ENCODE measurements at places on chromosomes 4 and X.

DNA sequence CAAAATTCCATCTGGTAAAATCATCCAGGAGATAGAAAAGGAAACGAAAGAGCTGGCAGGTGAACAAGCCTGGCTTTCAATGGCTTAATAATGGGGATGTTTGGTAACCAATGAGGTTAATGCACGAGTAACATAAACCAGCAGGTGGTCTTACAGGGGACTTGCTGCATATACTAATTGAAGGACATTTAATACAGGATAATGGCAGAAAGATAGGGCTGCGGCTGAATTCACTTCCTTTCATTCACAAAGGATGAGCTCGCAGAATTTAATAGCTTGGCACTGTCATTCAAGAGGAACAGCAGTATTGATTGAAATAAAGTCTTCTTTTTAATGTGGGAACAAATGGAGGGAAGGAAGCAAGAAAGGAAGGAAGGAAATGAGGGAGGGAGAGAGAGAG lies 156.3 kb upstream of the RAI2 start:
- peak; percentile 85 for DNase-seq

DNA sequence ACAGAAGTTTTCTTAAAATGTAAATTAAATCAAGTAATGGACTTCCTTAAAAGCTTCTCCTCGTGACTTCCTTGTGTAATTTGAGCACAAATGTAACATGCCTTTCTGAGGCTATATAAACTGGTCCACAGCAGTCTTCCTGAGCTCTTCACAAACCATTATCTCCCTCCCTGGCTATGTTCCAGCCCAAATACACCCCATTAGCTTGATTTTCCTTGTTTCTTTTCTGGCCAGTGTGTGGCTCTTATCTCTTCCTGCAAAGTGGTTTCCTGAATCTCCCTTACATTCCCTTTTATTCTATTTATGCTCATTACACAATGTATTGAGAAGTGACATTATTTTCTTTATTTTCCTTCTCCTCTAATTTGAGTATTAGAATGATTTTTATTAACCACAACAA lies 1085.3 kb upstream of the PCDH10 start:
- DNase-seq: peak; percentile 16

- peak; percentile 64 for DNase-seq
Observed at GRCh38 chr4:22029803-22030202, 81.2 kb upstream of the KCNIP4 start.

DNA sequence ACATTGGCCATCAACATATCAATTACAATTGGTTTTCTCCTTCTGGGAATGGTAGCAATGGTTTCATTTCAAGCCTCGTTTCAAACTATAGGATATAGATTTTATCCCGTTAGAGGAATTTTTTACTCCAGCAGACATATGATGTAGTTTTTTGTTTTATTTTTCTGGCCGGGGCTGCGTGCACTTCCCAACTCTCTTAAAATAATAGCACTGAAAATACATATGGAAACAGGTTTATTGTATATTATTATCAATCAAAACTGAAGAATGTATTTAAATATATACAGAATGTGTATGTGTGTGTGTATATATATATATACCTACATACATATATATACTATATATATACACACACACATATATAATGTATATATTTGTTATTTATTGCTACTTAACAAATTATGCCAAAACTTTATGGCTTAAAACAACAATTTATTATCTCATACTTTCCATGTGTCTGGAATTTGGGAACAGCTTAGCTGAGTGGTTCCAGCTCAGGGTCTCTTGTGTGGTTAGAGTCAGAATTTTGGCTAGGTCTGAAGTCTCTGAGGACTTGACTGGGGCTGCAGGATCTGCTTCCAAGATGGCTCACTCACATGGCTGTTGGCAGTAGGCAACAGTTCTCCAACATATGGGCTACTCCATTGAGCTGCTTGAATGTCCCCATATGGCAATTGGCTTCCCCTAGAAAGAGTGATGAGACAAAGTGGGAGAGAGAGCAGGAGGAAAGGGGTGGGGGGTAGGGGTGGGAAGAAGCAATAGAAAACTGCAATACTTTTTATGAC lies 314.1 kb downstream of the PPP1R2C start:
- DNase-seq: no peak

- no peak for DNase-seq
Observed at GRCh38 chrX:150182161-150182560, 181.0 kb upstream of the MAMLD1 start.

- DNase-seq: no peak
Observed at GRCh38 chrX:107548775-107549174, 79.5 kb upstream of the PRPS1 start.

- DNase-seq: no peak
Observed at GRCh38 chr4:122541996-122542395, 78.9 kb downstream of the IL21 start.

- no peak for DNase-seq
Observed at GRCh38 chr4:55758570-55758969, 61.0 kb upstream of the EXOC1L start.

DNA sequence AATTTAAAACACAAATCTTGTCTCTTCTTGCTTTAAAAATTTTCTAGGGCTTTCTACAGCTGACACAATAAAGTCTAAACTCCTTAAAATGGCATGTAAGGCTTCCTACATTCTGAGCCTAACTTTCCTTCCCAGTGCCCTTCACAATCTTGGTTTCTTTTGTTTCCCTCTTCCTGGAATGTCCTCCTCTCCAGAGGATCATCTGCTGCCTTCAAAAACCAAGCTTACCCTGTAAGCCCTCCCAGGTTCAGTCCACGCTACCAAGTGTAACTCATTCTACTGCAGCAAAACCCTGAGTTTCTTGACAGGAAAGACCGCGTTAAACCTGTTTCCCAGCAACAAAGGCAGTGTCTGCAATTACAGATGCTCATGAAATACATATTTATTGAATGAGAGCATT lies 91.3 kb downstream of the SHISA3 start:
- DNase-seq: no peak

- DNase-seq: no peak
Observed at GRCh38 chr4:8427761-8428287, 12.7 kb downstream of the ACOX3 start.
